GM20000 (cell line): ENCODE measurements at places on chromosomes 2 and 18.

DNA sequence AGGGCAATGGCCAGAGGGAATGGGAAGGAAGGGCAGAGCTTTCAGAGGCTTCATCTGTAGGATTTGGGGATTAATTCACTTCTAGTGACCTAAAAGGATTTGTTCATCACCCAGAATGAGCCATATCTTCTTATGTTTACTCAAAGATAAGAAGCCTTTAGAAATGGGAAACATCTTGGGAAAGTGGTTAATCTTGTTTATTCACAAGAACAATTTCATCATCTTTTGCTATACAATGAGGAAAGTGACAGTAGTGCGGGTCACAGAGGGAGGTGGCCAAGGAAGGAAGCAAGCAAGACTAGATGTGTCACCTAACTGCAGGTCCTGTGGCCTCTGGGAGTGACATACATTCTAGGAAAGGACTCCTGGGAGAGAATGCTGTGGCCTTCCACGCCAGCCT is 140.4 kb upstream of the ALPP start:
- no peak for DNase-seq

DNA sequence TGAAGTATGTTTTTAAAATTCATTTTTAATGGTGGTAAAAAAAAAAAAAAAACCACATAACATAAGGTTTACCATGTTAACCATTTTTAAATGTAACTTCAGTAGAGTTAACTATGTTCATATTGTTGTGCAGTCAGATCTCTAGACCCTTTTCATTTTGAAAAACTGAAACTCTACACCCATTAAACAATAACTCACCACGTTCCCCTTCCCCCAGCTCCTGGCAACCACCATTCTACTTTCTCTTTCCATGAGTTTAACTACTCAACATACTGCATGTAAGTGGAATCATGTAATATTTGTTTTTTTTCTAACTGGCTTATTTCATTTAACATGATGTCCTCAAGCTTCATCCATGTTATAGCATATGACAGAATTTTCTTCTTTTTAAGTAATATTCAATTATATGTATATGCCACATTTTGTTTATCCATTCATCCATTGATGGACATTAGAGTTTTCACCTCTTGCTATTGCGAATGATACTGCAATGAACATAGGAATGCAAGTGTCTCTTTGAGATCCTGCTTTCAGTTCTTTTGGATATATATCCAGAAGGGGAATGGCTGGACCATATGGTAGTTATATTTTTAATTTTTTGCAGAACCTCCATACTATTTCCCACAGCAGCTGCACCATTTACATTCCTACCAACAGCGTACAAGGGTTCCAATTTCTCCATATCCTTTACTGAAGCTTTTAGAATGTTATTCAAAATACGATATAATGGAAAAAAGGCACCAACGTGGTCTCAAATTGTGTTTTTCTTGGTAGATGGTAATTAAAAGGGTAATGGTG is 91.0 kb downstream of the SPTBN1 start:
- DNase-seq = no peak

- no peak for DNase-seq
Observed at GRCh38 chr2:232459419-232460035, 3.6 kb downstream of the ALPI start.

DNA sequence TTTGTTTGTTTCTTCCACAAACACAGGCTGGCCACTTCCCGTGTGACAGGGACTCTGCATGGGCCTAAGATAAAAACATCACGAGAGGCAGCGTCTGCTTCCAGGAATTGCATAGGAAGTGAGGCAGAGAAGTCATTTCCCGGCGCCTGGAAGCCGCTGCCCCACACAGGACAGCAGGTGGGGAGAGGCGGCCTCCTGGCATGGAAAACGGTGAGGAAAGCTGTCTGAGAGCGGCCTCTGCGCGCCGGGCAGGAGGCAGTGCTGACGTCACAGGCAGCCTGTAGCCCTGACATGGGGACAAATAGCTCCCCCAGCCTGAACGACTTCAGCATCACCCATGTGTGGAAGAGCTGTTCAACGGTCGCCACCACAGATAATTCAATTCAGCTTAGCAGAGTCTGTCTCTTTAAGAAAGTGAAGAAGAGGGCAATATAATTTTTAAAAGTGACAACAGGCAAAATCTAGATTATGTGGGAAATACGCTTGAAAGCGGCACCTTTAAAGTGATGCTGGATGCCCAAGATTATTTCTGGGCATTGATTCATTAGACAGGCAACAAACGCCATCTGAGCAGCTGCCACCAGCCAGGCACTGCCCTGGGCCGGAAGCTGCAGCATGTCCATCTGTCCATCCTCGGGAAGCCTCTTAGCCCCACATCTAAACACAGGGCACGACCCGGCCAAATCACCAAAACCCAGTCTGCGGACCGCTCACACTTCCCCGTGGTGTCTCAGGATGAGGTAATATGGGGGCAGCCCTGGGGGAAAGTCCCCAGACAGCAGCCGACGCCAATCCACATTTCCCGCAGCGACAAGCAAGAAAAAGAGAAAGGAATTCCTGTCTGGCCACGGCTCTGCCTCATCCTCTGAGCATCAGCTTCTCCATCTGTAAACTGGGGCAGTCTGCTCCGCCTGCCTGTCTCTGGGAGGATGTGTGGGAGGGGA is 138.9 kb downstream of the PXDN start:
- no peak for DNase-seq

GRCh38 chr2:96772903-96773671 is 12.4 kb downstream of the CNNM4 start:
- peak; percentile 64 for DNase-seq

- no peak for DNase-seq
Observed at GRCh38 chr2:137929519-137929916, 34.8 kb upstream of the HNMT start.

DNA sequence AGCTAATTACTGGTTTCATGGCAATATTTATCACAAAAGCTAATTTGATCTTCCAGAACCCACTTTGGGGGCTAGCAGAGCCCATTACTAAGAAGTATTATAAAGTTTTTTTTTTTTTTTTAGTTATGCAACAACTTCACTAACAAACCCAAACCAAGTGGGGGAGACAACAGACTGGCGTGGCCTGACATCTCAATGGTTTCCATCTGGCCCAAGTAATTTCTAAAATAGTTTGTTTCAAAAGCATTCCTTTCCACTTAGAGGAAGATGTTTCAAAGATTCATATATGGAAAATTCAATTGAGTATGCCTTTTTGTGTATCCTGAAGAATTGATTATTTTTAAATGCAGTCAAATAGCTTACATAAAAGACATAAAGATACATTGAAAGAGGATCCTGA is 367.1 kb downstream of the HRH4 start:
- no peak for DNase-seq

- DNase-seq = no peak
Observed at GRCh38 chr18:8947566-8947965, 154.9 kb upstream of the NDUFV2 start.

GRCh38 chr2:30453498-30453897 is 6.5 kb downstream of the LCLAT1 start:
- DNase-seq = no peak

- DNase-seq = peak; percentile 42
Observed at GRCh38 chr2:48415836-48416515, 114.0 kb upstream of the STON1 start.

GRCh38 chr2:69428981-69429380 is 8.3 kb downstream of the NFU1 start:
- no peak for DNase-seq

DNA sequence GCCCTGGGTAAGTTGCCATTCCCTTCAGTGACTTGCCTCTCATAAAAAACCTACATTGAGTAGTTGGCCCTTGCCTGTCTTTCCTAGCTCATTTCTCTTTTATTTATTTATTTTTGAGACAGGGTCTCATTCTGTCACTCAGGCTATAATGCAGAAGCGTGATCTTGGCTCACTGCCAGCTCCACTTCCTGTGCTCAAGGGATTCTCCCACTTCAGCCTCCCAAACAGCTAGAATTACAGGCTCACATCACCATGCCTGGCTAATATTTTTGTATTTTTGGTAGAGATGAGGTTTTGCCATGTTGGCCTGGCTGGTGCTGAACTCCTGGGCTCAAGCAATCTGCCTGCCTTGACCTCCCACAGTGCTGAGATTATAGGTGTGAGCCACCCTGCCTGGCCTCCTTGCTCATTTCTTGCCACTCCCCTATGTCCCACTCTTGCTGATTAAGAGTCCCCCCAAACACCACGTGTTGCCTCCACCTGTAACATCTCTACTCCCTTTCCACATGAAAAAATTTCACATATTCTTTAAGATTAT is 12.6 kb downstream of the EVA1A start:
- no peak for DNase-seq

DNA sequence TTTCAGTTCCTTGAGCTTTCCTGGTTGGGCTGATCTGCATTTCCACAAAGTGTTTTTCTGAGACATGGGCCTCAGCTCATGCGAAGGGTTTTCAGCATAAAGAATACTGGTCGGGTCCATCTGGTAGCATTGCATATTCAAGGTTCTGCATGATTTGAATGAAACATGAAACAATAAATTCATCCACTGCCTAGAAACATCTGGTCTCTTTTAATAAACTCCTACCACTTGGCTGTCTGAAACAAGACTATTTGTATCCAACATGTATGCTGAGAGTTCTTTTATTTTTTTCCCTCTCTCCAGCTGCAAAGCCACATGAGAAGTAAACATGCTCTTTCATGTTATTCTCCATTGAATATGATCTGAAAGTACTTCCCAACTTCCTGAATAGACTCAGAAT is 314.9 kb upstream of the SOX11 start:
- no peak for DNase-seq

DNA sequence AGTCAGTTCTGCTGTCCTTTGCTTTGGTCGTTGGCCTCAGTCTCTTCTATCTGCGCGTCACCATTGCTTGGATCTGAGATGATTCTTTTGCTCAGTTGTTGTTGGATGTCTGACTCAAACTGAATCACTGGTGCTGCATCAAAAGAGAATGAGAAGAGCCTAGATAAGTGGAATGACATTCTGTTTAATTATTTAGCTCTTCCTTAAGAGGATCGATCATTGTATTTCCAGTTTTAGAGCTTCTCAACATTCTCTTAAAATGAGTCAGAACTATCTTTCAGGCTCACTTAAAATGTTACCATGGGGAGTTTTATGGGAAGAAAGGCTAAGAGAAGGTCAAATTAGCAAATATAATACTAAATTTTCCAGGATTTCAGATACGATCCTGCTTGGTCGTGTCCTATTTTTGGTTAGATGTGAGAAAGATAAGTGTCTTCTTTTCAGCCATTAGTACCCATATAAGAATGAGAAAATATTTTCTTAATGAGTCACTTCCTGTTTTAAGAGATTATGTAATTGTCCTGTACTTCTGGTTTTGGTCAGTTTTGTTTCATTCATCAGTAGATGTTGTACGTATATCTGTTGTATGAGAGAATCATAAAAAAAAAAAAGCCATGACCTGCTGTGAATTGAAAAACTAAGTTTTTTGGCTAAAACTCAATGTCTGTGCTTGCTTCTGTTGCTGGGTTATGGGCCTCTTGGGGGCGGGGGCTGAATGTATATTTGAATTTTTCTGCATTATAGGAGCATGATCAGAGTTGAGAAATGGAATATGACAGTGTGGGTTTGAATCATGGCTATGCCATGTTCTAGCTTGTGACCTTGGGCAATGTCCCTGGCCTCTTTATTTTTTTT is 31.6 kb upstream of the CASP10 start:
- peak; percentile 74 for DNase-seq

DNA sequence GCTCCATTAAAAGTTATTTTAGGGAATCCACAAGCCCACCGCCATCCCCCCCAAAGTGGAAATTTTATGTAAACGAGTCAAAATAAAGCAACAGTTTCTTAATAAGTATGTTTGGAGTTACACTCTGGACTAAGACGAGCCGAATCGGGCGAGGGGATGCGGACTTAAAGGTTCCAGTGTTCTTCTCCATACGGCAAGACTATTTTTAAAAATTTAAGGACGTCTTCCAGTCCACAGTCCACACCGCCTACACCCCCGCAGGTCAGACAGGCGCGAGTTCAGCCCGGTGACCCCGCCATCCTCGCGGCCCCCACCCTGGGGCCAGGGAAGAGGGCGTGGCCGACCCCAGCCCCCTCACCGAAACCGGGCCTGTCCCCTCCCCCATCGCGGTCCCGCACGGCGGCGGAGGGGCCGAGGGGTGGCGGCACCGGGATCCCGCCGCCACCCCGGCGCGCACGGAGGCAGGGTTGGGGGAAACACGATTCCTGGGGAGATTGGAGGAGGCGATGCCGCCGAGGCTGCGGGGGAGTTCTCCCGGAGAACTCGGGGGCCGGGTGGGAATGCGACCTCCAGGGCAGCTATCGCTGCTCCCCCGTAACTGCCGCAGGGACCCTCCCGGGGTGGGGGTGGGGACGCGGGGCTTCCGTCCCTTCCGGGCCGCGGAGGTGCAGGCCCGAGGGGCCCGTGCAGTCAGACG is 24.5 kb upstream of the SMAD7 start:
- DNase-seq = no peak

DNA sequence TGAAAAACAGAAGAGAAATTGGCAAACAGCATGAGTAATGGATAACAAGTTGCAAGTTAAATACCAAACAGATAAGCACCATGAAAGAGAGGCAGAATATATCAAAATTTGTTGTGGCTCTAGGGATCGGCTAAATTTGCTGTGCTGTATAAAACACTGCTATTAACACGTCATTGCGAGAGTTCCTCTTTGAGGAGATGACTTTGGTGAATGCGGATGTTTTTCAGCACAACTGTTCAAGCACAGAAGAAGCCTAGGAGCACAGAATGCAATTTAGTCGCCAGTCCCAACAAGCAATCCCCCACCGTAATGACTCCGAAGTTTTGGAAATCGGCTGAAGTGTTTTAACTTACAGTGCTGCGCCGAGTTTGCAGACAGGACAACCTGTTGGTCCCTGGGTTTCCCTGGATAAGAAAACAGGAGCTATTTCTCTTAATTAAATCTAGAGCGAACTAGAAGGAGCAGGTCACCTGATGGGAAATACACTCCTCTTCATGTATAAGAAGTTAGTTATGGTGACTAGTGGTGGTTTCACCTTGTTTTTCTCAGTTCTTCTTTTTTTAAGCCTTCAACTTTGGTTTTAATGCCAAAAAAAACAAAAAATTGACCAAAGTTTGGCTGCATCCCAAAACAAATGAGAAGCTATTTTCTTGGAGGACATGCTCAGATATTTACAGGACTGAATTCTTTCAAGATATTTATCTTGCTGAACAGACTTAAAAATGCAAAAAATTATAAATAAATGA is 454.1 kb upstream of the SALL3 start:
- no peak for DNase-seq

DNA sequence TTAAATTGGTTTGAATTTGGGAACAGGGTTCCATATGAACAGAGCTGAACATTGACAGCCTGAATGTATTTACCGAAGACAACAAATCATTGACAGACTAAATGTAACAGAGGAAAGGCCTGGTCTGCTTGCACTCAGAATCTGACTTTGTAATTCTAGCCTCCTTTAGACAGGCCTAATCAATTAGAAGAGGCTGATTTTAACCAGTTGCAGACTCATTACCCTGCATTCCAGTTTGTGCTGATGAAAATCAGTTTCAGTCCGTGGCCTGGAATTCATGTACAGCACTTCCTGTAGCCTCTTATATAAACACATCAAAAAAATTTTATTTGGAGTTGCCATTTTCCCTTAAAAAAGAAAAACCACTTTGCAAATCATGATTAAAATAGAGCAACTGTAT is 93.1 kb upstream of the ZFP36L2 start:
- DNase-seq = no peak
